ENCODE measurements at places on chromosomes 6 and 20. TPM values are rescaled to one million over a fixed set of nuclear protein-coding genes. Genes with fewer than 3 reads are reported as not detected.

The OPRM1 gene
- total RNA-seq, result not detected

The ISM1 gene
- 0.34 TPM for total RNA-seq

The MTG2 gene
- total RNA-seq, result 27.3 TPM

The SCGN gene
- not detected for total RNA-seq

The KIAA1586 gene
- total RNA-seq, result 5.6 TPM

The NMBR gene
- not detected for total RNA-seq

The ID1 gene
- total RNA-seq, result 288 TPM
